ENCODE measurements at places on chromosomes 2 and 18. TPM values are rescaled to one million over a fixed set of nuclear protein-coding genes. Genes with fewer than 3 reads are reported as not detected.

GRCh38 chr2:238864207-238865014, 16.5 kb downstream of the TWIST2 start:
- peak; percentile 62 for DNase-seq

DNA sequence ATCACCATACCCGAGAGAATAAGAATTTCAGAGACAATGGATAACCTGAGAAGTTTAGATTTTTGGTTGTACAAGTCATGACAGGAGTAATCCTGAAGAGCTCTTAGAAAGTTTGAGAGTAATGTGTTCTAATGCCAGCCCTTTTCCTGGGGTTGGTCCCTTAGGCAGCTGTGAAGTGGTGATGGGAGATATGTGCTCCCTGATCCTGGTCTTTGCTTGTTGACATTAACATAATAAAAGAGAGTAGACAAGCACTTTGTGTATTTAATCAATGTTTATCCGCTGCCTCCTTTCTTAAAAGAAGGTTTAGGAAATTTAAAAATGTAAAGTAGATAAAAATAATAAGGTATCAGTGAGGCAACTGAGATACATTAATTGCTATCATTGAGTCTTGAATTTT, 13.8 kb upstream of the DSC3 start:
- DNase-seq: no peak

DNA sequence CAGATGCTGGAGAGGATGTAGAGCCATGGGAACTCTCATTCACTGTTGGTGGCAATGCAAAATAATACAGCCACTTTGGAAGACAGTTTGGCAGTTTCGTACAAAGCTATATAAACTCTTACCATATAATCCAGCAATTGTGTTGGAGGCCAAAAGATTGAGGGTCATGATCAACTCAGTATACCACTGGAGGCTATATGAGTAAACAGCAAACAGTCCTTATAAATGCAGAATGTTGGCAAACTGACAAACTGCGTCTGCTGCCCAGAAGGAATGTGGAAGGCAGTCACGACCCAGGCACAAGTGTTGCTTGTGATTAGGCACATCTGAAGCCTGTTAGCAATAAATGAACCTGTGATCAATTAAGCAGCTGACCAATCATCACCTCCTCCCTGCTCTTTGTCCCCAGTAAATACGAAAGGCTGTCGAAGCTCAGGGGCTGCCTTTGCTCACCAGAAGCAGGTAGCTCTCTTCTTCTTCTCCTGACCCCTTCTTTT, 98.1 kb upstream of the SPOPL start:
- DNase-seq: no peak

DNA sequence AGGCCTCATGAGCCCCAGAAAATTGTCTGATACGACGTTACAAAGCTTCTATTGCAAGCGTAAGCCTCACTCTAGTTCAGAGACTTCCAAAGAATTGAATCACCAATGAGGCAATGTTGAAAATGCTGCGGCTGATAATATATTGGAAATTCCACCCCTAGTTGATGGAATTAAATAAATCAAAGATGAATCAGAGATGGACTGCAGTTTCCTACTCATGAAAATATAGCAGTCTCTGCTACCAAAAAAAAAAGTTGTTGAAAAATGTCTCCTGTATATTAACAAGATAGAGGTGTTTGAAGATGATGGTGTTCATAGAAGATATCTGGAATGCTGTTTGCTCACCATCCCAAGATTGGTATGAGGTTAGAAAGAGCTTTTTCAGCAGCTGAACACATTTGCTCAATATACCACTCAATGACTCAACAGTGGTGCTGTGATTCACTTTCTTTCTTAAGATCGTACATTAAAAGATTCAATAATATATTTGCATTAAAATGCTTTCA, 99.8 kb upstream of the ARHGAP28 start:
- DNase-seq: no peak

Gene C2orf15
- polyA plus RNA-seq: 3.0 TPM

Gene ITGB6
- polyA plus RNA-seq: not detected

DNA sequence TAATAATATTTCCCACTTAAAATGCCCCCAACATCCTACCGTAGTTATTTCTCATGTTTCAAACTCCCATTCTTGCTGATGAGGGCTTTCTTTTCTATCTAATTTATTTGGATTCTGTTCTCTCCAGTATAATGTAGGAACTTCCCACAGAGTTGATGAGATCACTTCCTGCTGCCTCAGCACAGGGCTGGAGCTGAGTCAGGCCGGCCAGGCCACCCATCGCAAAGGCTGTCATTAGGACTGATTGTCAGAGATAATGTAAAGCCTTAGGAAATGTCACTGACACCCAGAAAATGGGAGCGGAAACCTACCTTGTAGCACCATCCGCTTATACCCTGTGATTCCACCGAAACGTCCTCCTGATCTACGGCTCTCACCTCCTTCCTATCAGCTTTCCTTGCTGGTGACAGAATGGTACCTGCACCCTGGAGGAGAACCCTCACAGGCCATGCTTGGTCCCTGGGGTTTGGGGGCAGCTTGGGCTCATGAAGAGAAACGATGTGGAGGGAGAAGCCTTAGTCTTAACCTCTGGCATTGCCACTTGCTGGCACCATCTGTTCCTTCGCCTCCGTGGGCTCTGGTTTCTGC, 672.8 kb upstream of the ID2 start:
- peak; percentile 16 for DNase-seq

Gene TLX2
- 0.06 TPM for polyA plus RNA-seq

Gene TMEM18
- polyA plus RNA-seq: 21.7 TPM

Gene VWC2L
- polyA plus RNA-seq: not detected

DNA sequence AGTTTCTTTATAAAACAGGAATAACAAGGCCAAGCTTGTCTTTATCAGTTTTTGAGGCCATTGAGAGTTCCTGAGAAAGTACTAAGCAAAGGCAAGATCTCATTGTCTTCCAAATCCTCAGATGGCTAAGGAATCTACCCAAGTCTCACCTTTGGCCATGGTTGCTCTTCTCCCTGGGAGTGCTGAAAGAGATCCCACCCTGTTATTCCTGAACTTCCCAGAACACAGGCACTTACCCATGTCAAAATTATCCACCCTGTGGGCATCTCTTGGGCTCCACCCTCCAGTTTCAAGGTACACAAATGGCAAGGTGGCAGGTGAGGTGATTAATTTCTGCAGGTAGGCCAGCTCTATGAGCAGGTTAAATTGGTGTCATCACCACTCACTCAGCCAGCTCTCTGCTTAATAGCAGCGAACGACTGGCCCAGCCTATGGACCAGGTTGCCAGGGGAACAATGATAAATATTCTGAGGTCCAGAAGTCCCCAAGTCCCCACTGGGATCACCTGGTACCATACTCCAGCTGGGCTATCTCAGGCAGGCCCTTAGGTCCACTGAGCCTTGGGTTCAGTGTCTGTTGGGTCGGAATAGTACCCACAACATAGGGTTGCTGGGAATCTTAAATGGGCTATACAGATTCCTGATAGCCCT, 2.3 kb upstream of the SPRED2 start:
- no peak for DNase-seq

Gene DAW1
- polyA plus RNA-seq: 0.24 TPM

- DNase-seq: no peak
These were observed 37.5 kb upstream of the WIPF1 start for GRCh38 chr2:174635015-174635593.

GRCh38 chr2:185475914-185476313, 262.7 kb upstream of the FSIP2 start:
- no peak for DNase-seq

- no peak for DNase-seq
These were observed 12.5 kb upstream of the TUBB6 start for GRCh38 chr18:12295389-12296086.

- no peak for DNase-seq
These were observed 1.3 kb downstream of the CDCA7 start for GRCh38 chr2:173355866-173356508.

DNA sequence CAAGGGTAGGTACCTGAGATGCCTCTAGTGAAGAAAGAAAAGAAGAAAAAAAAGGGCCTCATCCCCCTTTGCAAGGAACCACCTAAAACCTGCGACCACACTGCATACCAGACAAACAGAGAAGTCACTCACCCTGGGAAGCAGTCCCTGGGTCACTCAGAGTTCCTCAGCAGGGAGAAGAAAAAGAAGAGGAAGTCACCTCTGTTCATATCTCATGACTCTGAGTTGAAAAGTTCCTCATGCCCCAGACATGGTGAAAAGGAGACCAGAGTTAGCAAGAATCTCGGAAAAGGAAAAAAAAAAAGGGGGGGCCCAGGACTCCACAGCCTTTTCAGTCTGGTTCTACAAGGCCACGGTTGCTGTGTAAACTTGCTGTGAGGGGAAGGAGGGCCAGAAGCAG, 478.4 kb upstream of the NRXN1 start:
- no peak for DNase-seq

GRCh38 chr2:25825238-25825637, 53.0 kb downstream of the ASXL2 start:
- no peak for DNase-seq

Gene UGT1A5
- not detected for polyA plus RNA-seq

Gene MC4R
- polyA plus RNA-seq: 0.11 TPM

Gene FAM124B
- polyA plus RNA-seq: 2.1 TPM

DNA sequence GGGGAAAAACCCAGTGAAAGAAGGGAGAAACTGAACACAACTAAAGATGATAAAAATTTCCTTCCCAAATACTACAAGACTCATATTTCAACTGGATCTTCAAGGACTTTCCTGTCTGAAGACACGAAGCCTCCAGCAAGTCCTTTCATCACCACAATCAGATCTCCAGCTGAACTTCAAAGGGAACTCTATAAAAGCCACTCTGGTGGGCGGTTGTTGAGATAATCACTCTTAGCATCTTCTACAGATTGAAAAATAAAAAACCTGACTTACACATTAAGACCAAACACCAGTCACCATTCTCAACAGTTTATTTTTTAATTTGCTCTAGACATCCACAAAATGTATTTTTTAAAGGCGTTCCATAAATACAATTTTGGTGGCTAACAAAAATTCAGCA, 4.4 kb downstream of the REV1 start:
- no peak for DNase-seq
